ENCODE measurements at places on chromosomes 4 and X.

DNA sequence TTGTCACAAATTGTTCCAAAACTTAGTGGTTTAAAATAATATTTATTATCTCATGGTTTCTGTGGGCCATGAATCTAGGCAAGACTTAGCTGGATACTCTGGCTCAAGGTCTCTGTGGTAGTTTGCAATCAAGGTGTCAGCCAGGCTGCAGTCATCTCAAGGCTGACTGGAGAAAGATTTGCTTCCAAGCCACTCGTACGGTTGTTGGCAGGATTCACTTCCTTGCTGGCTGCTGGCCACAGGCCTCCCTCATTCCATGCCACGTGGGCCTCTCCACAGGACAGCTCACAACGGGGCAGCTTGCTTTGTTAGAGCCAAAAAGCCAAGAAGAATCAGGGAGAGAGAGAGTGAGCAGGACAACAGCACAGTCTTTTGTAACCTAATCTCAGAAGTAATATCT, 101.4 kb downstream of the WWC2 start:
- no peak for DNase-seq

GRCh38 chr4:24559889-24560288, 24.5 kb downstream of the DHX15 start:
- DNase-seq = no peak

DNA sequence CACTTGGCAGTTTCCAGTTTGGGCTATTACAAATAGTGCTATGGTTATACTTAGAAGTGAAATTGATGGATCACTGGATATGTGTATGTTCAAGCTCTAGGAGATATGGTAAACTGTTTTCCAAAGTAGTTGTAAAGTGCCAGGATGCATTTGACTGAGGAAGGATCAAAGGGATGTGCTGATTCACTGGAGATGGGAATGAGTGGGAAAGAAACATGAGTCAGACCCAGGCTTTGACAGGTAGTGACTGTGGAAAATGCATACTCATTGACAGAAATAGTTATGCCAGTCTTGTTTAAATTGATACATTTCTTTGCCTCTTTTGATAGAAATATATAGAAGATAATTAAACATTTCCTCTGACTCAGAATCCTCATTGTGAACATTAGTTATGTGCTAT, 77.9 kb downstream of the CEP135 start:
- no peak for DNase-seq

DNA sequence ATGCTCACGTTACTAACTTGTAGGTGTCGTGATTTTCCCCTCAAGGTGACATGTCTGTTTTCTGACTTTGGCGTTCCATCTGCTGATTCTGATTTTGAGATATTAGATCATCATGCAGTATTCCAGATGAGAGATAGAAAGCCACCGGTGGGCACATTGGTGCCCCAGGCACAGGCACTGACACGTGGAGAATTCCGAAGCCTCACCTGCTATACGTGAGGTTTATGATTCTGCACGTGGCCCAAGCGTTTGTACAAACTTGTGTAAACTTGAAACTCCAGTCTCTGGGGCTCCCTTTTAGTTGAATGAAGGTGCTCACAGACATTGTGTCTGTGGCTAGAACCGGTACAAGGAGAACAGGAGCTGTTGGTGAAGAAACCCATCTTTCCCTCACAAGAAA, 81.1 kb downstream of the TENM3 start:
- no peak for DNase-seq

- DNase-seq = peak; percentile 46
Observed at GRCh38 chrX:150587585-150588503, 19.4 kb downstream of the MTM1 start.

- DNase-seq = no peak
Observed at GRCh38 chr4:87961993-87962392, 13.5 kb upstream of the SPP1 start.

- no peak for DNase-seq
Observed at GRCh38 chrX:37796310-37796709, 16.5 kb downstream of the CYBB start.

DNA sequence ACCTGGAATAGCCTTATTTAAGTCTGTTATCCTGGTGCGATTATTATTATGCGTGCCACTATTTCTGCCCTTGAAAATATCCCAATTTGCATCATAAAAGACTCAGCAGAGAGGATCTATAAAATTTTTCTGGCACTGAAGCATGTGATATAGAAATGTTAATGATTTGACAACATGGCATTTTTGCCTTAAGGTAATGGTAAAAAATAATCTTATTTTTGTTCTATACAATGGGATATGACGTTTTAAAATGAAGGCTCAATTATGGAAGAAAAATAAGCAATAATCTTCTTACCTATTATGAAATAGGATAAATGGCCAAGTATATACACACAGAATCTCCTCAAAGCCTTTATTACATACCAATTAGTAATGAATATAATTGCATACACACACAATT, 113.5 kb downstream of the PDGFC start:
- DNase-seq = no peak

DNA sequence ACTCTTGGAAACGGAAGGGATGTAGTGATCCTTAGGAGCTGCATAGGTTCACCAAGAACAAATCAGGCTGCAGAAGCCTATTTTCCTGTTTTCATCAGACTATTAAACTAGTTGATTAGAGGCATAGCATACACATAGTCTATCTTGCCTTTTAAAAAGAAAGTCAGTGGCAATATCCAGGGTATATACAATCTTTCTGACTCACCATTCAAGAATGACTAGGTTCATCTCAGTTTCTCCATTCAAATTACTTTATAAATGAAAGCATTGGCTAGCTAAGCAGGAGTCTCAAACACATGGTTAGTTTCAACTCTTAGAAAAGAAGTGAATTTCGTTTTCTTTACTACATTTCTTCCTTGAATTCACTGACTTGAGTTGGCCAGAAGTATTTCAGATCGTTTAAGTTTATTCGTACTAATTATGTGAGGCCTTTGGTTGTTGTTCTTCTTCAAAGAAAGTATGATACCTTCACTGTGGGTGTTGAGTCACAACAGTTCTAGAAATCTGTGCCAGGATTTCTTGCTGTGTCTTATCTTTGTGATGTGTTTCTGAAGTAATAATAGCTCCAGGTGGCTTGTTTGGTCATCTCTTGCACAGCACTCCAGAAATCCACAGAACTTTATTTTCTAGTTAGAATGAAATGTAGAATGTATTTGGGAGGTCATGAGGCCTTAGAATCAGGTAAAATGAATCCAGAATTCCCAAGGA, 88.2 kb downstream of the AWAT2 start:
- DNase-seq = no peak

DNA sequence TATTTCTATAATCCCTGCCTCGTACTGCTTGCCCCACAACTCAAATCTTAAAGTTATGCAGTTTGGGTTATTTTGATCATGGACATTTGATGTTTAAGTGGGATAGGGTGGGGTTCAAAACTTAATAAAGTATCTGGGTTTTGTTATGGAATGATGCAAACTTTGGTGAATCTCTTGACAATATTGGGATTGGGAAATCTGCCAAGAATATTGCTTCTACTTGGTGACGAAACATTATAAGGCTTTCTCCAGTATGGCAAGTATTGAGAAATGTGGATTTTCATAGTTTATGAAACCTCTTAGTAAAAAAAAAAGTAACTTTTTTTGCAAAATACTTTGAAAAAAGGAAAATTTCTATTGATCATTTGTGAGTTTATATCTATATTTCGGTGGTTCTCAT, 130.8 kb upstream of the SFRP2 start:
- no peak for DNase-seq

DNA sequence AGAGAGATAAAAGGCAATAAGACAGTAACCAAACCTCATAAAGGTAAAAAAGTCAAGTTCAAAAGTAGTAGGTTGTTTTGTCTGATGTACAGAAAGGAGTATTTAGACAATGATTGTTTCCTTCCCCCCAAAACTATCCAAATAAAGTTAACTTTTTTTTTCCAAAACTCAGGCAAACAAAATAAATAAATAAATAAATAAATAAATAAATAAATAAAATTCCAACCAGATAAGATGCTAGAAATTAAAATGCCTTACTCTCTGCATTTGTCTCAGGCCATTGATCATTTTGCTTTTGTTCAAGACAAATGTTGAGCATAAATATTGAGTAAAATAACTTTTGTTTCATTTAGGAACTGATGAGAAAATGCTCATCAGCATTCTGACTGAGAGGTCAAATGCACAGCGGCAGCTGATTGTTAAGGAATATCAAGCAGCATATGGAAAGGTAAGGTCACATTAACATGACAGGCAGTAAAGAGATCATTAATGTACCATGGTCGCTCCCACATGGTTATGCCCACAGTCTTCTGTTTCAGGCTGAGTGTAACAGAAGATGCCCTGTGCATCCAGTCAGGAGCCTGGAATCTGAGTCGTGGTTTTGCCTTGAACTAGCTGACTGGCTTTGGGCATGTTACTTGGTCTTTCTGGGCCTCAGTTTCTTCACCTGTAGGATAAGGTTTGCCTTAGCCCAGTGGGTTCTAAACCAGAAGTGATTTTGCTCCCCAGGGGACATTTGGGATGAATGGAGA, 27.3 kb downstream of the ANXA3 start:
- no peak for DNase-seq

DNA sequence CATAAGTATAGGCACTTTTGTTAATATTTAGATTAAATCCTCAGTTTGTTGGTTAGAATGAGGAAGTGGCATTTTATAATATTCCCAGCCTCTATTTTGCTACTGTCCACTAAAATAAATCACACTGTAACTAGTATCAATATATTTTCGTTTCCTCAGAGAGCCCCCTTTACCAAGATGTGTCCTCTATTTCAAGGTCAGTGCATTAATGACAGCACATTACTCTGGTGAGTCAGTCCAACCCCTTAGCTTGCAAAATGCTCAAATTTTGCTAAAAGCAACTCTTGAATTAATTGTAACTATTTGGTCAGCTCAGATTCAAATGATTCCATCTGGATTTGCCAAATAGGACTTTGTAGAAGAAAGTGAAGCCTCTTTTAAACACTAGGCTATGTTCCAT, 199.3 kb downstream of the PDHA2 start:
- DNase-seq = no peak

- no peak for DNase-seq
Observed at GRCh38 chr4:4423706-4424498, 37.0 kb downstream of the NSG1 start.

DNA sequence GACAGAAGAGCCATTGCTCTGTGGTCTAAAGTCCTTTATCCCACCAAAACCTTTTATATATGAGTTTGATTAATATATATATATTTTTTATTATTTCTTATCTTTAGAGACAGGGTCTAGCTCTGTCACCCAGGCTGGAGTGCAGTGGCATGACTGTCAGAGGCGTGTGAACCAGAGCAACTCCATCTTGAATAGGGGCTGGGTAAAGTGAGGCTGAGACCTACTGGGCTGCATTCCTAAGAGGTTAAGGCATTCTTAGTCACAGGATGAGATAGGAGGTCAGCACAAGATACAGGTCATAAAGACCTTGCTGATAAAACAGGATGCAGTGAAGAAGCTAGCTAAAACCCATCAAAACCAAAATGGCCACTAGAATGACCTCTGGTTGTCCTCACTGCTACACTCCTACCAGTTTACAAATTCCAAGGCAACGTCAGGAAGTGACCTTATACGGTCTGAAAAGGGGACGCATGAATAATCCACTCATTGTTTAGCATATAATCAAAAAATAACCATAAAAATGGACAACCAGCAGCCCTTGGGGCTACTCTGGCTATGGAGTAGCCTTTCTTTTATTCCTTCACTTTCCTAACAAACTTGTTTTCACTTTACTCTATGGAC, 10.5 kb downstream of the TBCK start:
- no peak for DNase-seq

DNA sequence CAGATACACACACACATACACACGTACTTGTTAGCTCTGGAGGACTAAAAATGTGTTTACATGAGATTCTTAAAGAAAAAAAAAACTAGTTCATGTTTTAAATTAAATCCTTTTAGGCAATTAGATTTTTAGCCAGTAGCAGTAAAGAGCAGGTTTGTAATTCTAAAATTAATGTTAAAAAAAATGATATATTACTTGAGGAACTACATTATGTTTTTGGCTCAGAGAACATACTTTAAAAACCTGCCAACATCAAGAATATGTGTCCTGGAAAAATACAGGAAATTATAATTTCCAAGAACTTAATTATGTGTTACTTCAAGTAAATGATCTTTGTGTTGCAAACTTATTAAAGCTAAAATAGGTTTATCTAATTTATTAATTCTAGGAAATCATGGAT, 594.3 kb upstream of the PCDH7 start:
- no peak for DNase-seq

GRCh38 chrX:115639334-115639880, 78.4 kb downstream of the PLS3 start:
- no peak for DNase-seq

All from KBM-7 (cell line).